ENCODE measurements at places on chromosomes 7 and 10.

DNA sequence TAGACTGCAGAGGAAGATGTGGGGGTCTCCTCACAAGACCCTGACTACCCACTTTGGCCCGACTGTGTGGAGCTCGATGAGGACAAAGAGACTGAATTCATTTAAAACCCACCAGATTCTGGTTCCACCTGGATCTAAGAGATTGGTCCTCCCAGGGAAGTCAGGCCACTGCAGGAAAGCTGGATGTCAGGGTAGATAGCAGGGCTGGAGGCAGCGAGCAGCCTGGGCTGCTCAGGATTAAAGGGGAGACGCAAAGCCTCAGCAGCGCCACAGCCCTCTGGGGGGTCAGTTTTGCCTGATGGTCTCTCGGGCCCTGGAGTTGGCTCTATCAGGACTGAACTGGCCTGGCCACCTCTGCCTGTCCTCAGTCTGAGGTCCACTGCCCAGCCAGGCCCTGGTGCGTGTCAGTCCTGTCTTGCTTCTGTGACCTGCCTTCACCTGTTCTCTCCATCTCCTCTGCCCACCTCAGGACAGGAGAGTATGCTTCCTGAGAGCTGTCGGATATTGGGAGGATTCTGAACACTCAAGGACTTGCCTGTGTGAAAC lies 12.2 kb upstream of the KLRG2 start:
- no peak for DNase-seq

- no peak for DNase-seq
Measured at GRCh38 chr7:155453296-155454182, 4.4 kb upstream of the EN2 start.

DNA sequence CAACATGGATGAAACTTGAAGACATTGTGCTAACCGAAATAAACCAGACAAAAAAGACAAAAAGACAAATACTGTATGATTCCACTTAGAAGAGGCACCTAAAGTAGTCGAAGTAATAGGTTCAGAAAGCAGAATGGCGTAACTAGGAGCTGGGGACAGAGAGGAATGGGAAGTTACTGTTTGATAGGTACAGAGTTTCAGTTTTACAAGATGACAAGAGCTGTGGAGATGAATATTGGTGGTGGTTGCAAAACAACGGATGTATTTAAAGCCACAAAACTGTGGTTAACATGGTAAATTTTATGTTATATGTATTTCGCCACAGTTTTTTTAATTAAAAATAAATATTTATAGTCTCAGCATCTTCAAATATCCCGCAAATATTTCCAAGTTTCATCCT lies 64.1 kb upstream of the DIP2C start:
- DNase-seq: no peak

- no peak for DNase-seq
Measured at GRCh38 chr10:114042895-114043531, 653 bp upstream of the ADRB1 start.

DNA sequence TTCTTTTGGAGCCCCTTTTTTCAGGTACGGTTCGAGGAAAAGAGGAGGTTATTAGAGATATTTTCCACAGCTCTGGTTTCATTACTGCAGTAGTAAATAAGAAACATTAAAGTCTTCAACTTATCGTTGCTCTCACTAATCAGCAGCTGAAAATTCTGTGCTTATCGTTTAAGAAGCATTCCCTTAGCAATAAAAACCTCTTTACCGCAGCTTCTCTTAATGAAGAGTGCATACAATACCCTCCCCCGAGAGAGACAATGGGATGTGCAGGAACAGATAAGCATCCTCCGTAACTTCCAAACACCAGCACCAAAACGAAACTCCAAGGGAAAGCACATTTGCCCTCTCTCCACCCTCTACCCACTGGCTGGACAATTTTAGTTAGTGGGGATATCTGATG lies 384.5 kb downstream of the NEBL start:
- no peak for DNase-seq

DNA sequence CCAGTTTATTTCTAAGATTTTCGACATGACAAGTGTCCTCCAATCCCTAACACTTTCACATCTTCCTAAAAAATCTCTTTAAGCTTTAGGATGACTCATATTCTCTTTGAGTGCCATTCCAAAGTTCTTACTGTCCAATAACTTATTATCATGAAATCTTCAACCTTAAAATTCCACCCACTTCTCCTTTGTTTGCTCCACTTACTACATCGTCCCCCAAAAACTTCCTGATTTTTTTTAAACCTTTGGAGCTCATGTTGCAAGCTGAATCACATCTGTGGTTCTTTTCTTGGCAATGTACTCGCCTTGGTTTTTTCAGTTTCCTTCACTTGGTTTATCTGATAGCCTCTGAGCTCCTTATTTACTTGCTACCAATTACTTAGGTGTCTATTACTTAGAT lies 39.2 kb upstream of the JCAD start:
- DNase-seq: no peak

GRCh38 chr10:18610517-18610916 lies 40.9 kb downstream of the NSUN6 start:
- no peak for DNase-seq

DNA sequence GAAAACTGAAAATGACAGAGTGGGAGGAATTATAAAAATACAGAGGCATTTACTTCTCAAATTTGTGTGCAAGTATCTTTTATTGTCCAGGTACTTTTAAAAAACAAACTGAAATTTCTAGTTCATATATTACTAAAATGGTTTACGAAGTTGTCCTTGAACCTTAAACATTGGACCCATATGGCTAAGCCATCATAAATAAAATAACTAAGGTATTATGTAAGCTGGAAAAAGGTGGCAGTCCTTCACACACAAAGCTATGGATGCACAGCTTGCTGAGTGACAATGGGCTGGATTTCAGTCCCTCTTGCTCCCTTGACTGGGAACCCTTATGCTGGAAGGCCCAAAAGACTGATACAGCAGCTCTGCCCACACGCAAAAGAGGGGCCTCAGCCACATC lies 66.1 kb downstream of the COBL start:
- DNase-seq: no peak

DNA sequence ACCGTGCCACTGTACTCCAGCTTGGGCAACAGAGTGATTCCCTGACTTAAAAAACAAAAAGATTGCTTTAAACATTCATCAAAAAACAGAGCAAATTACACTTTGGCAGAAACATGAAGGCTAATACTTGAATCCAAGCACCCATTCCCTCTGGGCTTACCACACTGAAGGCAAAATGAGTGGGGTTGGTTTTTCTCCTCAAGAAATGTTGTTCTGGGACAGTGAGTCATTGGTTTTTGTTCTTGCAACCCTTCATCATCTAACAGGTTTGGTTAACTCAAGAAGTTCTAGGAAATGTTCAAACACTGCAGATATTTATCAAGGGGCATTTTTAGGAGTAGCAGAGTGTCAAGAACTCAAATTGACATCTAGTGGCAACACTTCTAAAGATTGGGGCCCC lies 60.5 kb downstream of the KIAA1217 start:
- DNase-seq: no peak

GRCh38 chr7:17227766-17228490 lies 70.5 kb upstream of the AHR start:
- DNase-seq: no peak

DNA sequence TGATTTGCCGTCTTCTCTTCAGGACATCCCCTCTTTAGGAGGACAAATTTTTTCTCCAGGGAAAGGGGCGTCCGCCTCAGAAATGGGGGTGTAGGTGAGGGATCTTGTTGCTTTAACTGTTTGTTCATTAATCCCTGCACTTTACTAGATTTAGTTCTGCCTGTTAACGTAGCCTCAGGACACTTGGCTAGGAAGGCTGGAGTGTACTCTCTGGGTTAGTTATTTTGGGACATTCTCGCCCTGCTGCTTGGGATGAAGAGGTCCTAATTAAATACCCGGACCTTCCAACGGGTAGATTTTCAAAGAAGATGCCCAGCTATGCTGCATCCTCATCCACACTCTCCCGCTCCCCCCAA lies 552 bp upstream of the ZNF365 start:
- DNase-seq: no peak

GRCh38 chr7:147096629-147097028 lies 980.0 kb downstream of the CNTNAP2 start:
- no peak for DNase-seq

DNA sequence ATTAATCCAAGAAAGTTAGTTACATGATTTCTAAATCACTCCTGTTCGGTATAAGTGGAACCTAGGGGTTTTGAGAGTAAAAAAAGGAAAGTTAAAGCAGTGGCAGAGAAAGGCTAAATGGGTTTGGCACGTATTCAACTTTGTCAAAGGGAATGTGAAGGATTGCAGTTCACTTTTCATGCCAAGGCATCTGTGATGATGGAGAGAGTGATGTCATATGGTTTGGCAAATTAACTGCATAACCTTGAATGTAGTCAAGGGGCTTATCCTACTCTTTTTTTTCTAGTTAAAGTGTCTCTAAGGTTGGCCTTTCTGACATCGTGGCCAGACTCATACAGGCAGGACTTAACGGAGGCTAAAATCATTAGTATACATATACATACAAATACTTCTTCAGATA lies 277.8 kb downstream of the EXOC4 start:
- DNase-seq: no peak

DNA sequence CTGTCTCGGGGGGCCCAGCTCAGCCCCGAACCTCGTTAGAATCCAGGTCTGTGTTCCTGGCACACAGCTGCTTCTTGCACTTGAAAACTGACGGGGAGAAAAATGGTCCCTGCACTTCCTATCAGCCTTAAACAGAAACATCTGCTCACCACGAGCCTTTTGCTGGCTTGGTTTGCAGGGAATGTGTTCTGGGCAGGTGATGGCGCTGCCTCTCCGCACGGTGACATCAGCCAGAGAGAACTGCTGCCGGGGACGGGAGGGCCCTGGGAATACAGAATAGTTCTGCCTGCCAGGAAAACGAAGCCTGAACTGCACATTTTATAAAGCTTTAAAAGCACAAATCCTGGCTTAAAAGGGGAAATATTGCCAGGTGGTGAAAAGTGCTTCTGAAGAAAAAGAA lies 622.5 kb downstream of the TYW1 start:
- no peak for DNase-seq

GRCh38 chr10:65618126-65618525 lies 1307.7 kb upstream of the LRRTM3 start:
- DNase-seq: no peak

DNA sequence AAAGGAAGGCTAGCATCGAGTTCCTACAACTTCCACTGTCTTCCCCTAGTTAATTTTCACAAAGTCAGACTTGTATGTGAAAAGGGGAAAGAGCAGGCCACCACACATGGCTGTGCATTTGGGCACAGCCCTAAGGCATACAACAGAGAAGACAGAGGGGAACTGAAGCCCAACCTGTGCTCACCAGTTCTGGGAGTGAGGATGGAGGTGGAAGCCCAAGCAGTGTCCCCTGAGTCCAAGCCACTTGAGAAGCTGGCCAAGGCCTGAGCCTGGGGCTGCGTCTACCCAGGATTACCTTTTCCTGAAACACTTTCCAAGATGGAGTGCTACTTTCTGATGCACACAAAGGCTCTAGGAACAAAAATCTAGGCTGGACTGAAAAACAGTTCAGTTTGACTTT lies 20.3 kb downstream of the GPNMB start:
- no peak for DNase-seq

DNA sequence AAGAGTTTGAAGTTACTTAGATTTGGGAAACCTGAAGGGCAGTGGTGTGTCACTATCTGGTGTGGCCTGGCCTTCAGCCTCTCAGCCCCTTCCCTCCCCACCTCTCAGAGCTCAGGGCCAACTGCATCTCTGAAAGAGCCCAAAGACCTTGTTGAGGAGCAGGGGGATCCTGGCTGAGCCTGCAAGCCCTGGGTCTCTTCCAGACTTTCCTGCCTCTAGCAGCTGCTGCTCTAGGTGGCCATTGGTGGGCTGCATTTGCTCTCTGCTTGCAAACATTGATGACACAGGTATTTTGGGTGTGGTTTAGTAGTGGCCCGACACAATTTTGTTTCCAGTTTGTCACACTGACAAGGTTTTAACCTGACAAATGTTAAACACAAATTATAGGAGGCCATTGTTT lies 3.1 kb upstream of the UPP1 start:
- DNase-seq: no peak

DNA sequence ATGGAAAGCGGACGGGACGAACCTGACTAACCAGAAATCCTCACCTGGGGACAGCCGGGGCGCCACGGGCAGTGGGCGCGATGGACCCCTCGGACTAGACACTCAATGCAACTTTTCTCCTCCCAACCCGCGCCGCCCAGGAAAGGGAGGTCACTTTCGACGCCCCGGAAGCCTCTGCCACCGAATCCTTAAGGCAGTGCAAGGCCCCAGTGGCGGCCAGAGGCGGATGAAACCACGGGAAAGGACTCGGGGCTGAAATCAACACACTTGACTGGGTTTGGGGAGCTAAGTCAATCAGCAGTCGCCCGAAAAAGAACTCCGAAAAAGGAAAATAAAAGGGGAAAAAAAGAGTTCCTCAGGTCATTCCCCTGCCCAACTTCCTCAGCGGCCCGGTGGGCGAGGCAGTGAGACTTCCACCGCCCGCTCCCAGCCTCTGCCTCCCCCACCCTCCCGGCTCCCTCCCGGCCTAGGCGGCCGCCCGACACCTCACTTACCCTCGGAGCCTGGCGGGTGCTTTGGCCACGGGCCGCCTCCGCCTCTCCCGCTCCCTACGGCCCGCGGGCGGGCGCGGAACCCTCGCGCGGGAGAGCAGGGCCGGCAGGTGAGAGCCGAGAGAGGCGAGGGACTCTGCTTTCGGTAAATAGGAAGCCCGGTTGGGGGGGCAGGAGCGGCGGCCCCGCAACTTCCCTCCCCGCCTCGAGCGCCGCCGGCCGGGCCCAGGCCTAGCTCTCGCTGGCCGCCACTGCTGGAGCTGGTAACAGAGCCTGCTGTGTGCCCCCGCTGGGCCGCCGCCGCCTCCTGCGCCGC lies 518 bp downstream of the WAPL start:
- no peak for DNase-seq

DNA sequence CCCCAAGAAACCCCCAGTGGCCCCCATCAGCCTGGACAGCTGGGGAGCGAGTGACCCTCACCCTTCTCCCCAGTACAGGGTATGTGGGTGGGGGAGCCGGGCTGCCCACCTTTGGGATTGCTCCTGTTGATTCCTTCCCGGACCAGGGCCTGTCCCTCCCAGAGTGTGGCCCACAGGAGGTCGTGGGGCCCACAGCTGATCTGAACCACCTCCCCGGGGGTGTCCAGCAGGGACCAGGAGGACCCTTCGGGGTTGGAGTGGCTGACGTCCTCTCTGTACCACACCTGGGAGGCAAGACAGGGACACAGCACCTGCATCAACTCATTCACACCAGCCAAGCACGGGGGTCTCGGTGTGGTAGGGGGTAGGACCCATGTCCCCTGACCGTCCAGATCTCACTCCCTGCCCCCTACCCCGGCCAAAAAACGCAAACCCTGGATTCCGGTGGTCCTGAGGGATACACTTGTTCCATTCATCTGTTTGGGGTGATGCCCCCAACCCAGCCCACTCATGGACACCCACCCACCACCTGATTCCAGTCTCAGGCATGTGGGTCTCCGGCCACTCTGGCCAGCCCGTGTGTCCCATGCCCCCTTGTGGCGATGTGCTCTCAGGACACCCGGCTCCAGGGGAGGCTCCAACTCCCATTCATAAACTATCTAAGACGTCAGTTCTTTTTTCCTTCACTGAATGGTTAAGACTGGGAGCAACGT lies 10.9 kb downstream of the TECPR1 start:
- DNase-seq: no peak

GRCh38 chr7:30927040-30927439 lies 15.4 kb downstream of the AQP1 start:
- DNase-seq: no peak
